NCI-H2107 (cell line): ENCODE measurements at places on chromosomes 1 and 21.

DNA sequence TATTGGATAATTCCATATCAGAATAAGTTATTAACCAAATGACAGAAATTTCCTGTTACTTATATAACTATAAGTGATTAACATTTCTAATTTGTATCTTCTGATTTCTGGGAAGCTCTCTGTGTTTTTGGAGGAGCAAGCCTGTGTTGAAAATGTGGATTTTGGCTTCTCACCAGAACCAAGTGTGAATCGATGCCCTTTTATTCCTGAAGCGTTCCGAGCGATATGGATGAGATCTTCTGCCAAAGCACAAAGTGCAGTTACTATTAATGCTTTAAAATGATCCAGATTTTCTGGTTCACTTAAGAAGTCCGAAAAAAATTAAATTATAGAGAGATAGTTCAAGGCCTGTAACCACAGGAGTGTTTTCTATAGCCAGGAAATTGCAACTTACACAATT lies 22.8 kb downstream of the ALG14 start:
- no peak for DNase-seq

- peak; percentile 87 for DNase-seq
Measured at GRCh38 chr1:205440476-205441317, 15.1 kb downstream of the BLACAT1 start.

DNA sequence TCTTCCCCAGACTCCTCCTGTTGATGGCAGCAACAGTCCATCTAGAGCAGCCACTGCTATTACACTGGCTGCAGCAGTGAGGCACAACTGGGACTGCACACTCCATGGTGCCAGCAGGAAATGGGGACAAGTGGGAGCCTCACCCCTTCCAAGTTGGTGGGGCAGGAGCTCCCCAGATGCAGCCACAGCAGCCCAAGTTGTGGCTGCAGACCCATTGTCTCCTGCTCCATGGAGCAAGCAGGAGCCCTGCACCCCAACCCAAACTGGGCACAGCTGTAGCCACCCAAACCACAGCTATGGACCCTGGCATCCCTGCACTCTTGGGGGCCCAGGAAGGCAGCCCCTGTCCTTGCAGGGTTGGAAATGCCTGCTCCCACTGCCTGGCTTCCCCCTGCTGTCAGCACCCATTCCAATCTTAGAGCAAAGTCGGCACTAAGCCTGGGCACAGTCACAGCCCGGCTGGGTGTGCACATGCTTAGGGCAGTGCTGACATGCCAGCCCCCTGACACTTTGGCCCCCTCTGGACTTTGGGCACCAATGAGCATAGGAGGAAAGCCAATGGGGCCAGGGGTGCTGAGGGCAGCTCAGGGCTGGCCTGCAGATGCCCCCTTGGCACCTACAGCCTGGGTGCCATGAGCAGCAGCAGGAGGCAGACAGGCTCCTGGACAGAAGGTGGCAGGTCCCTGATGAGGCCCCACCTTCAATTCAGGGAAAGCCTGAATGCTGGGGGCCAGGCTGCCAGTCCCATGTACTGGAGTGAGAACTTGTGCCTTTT lies 44.0 kb downstream of the MATN1 start:
- DNase-seq = no peak

DNA sequence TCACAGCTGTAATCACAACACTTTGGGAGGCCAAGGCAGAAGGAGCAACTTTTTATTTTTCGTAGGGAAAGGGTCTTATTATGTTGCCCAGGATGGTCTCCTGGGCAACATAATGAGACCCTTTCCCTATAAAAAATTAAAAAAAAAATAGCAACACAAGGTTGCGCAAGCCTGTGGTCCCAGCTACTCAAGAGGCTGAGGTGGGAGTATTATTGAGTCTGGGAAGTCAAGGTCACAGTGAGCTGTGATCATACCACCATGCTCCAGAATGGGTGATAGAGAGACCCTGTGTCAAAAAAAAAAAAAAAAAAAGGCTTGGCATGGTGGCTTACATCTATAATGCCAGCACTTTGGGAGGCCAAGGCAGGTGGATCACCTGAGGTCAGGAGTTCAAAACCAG lies 131.6 kb downstream of the TRIM33 start:
- no peak for DNase-seq

DNA sequence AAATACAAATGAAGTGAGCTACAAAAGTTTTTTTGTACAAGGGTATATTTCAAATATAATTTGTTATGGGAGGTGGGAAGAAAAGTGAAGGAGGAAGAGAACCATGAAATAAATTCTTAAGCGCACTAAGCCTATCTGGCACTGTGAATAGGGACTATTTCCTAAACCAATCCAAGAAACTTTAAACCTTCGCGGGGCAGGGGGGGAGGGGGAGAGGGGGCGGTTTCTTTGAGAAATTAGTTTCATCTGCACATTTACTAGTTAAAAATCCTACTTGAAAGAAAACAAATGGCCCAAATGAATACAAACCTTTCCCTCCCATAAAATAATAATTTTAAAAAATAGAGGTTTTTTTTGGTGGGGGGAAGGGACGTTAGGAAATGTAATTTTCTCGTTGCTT lies 364 bp downstream of the GOLPH3L start:
- DNase-seq = no peak

- DNase-seq = peak; percentile 60
Measured at GRCh38 chr1:162822391-162823200, 32.1 kb downstream of the HSD17B7 start.

GRCh38 chr1:67717876-67718275 lies 32.9 kb downstream of the GADD45A start:
- no peak for DNase-seq

DNA sequence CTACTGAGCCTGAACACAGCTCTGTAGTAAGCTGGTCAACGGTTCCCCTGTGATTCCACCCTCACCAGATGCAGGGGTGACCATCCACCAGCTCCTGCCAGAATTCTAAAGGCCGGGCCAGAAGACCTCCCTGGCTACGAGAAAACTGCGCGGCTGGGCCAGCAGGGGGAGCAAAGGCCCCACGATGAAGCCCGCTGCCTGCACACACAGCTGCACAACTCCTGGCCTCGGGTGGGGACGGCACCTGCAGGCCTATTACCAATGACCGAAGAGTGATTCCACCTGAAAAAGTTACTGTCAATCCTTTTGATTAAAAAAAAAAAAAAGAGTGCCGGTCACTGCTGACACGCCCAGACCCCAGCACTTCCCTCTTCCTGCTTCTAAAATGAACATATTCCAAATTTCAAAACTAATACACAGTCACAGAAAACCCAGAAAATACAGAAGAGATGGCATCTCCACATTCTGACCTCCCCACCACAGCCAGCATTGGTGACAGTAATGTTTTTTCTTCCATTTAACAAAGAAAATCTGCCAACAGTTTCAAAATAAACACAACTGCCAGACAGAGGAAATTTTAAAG lies 49.8 kb upstream of the RIPK4 start:
- DNase-seq = peak; percentile 27

DNA sequence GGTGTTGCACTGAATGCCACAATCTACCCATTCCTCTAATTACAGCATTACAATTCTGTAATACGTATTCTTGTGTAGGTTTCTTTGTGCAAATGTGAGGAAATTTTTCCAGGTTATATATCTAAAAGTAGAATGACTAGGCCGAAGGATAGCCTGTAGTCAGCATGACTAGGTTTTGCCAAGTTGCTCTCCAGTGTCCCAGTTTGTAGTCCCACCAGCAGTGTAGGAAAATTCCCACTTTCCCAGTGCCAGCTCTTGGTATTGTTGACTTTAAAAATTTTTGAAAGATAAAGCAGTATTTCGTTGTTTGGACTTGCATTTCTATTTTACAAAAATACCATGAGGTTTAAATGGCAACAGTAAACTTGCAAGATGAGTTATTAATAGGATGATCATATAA lies 3.0 kb downstream of the PARK7 start:
- DNase-seq = no peak

GRCh38 chr1:156828400-156829124 lies 11.9 kb upstream of the SH2D2A start:
- DNase-seq = no peak

DNA sequence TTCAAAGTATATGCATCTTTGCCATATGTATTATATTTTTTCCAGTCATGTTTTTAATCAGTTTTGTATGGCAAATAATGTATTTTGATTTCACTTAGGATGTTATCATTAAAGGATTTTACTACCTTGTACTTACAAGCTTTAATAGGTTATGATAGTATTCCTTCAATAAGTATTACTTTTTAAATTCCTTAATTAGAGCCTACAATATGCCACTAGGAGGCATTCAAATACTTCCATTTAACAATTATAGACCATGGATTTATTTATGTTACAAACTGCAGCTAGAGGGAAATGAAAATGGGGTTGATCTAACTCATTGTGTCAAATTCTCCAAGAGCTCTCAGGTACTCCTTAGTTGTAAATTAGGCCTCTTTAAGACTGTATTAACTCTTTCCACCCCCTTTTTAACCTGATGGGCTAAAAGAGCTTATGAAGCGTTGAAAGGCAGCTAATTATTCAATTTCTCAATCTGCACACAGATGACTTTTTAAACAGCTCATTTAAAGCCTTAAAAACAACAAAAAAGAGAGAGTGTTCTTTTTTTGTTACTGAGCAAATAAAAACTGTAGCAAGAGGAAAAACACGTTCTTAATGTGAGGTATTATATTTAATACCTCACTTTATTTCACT lies 156.2 kb downstream of the DENND1B start:
- no peak for DNase-seq

- no peak for DNase-seq
Measured at GRCh38 chr1:101388904-101389546, 152.2 kb downstream of the S1PR1 start.

GRCh38 chr1:211531194-211532087 lies 39.5 kb upstream of the RD3 start:
- DNase-seq = no peak

DNA sequence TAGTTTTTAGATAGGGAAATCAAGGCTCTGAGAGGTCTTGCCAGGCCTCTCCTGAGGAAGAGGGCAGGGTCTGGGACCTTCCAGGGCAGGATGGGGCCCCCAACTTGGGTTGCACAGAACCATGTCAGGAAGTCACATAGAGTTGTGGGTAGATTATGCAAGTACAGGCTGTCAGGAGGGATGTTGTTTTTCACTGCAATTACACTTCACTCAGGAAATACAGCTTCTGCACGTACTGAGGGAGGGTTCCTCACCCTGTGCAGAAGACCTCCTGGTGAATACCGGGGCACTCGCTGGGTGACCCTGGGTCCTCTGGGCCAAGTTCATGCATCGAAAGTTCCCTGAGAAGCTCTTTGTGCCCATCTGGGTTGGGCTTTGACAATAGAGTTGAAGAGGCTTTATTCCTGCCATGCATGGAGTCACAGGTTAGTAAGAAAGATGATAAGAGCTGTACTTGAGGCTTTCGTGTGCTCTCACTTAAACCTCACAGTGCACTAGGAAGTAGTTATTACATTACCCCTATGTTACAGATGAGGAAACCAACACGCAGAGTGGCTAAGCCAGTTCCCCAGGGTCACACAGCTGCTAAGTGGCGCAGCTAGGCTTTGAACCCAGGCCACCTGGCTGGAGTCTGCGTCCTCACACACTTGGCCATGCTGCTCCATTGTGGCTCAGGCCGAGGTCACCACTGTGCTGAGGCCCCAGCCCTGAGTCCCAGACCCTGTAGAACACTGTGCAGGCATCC lies 16.2 kb upstream of the TNFRSF1B start:
- no peak for DNase-seq
